Umbilical cord (tissue), 2 donors: ENCODE measurements at places on chromosomes 7 and 10. TPM values are rescaled to one million over a fixed set of nuclear protein-coding genes. Genes with fewer than 3 reads are reported as not detected.

GRCh38 chr10:3255075-3255474 is 82.5 kb upstream of the PITRM1 start:
- DNase-seq, result no peak

- DNase-seq, result peak; percentile 1
Measured at GRCh38 chr7:33286501-33286900, 157.1 kb downstream of the BBS9 start.

DNA sequence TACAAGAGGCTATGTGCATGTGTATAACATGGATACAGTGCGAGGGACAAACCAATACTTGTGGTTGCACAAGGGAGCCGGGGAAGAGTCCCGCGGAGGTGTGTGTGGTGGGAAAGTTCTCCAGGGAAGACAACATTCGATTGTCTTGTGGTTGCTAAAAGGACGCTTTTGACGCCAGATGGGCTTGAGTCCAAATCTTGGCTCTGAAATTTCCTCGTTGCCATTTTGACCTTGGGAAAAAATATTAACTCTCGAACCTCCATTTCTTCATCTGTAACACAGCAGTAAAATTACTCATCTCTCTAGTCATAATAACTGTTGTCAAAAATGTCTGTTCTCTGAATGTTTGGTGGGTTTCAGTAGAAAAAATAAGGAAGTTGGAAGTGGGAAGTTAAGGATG is 16.5 kb downstream of the PLXDC2 start:
- no peak for DNase-seq

Gene IDI2
- 1.9 TPM for total RNA-seq

Gene CEP55
- total RNA-seq, result 8.7 TPM

- DNase-seq, result no peak
Measured at GRCh38 chr7:81605493-81605892, 164.4 kb downstream of the HGF start.

Gene ACSL5
- total RNA-seq, result 3.1 TPM

GRCh38 chr10:526651-527312 is 162.7 kb downstream of the DIP2C start:
- no peak for DNase-seq

GRCh38 chr10:58348571-58349033 is 13.8 kb downstream of the UBE2D1 start:
- no peak for DNase-seq

DNA sequence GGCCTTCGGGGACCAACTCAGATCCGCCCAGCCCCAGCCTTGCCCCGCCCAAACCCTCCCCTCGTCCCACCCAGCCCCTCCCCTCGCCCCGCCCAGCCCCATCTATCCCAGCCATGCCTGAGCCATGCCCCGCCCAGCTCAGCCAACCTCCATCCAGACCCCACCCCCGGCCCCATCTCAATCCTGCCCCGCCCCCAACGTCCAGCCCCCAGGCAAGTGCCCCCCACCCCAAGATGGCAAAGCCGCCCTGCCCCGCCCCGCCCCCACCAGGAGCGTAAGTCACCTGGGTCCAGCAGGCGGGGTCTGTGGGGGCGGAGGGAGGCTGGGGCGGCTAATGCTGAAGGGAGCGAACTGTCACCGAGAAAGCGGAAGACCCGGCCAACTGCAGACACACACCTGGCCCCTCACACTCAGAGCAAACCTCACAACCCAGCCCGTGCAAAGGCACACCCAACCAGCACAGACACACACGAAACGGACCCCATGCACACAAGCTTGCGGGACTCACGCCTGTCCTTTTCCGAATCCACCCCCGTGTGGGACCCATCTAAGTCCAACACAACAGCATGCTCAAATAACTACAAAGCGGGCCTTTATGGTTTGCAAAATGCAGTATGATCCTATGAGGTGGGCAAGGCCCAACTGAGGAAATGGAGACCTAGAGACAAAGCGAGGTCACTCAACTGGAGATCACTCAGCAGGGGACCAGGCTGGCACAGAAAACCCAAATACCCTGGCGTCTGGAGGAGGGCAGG is 11.5 kb upstream of the OGA start:
- peak; percentile 55 for DNase-seq

DNA sequence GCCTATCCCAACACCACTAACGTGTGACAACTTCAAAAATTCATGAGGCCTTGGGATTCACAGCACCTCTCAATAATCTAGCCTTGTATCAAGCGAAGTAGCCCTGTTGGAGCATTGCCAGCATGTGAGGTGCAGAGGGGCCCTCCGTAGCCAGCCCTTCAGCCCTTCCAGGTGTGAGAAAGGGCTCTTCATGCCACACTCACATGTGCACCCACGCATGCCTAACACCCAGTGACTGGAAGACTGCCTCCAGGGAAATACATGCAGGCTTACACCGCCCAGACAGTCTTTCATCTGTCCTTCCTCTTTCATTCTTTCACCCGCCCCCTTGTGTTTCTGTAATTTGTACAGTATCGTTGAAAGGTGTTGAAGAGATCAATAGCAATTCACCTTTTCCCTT is 26.1 kb downstream of the LRRC4 start:
- DNase-seq, result no peak

- DNase-seq, result no peak
Measured at GRCh38 chr10:95783741-95784140, 27.8 kb downstream of the ENTPD1 start.

GRCh38 chr10:124220547-124220946 is 127.1 kb upstream of the CHST15 start:
- no peak for DNase-seq

- DNase-seq, result no peak
Measured at GRCh38 chr10:48926764-48927540, 12.7 kb downstream of the LRRC18 start.

Gene POLR2J2
- total RNA-seq, result 6.0 TPM

Gene MRC1
- total RNA-seq, result 25.3 TPM

Gene ANKRD61
- not detected for total RNA-seq

DNA sequence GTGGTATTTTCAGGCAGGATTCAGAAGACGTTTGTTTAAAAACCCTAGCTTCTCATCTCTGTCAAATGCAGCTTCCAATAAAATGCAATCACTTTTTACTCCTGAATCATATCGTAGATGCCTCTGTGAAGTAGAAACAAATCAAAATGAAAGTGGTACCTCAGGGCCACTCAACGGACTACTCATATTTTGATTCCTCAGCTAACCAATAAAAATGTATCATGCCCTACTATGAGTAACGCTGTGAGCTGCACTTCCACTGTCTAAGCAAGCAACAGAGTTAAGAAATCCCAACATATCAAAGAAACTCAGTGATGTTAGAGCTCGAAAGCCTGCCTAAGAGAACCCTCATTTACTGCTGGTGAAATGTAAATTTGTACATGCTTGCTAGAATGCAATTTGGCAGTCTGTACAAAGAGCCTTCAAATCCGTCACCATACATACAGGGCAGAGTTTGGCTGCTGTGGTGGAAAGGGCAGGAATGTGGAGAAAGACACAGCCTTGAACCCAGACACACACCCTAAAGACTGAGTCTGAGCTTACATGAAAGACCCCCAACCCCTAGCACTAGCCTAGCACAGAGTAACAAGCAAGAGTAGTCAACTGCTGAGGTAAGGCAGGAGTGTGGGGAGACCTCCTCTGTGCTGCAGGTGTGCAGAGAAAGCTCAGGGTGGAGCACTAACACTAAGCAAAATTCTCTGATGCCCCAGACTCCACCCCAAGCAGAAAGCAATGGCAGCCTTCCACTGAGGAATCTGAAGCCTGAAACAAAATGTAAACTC is 151.5 kb downstream of the ANK3 start:
- DNase-seq, result peak; percentile 50

DNA sequence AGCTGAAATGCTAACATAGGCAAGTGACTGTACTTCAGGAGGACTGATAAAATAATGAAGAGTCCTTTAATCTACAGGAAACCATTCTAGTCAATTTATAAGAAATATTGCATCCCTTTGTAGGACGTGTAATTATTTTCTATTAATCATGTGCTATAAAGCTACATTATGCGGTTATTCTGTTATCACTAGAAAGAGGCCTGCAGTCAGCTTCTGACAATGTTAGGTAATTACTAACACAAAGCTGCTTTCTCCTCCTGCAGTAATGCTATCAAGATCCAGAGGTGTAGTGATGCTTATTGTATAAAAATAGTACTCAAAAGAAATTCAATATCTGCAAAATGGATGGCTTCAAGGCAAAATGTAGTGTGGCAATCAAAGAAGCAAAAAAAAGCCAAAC is 191.1 kb downstream of the SKAP2 start:
- DNase-seq, result no peak

GRCh38 chr7:69630292-69630691 is 32.0 kb downstream of the AUTS2 start:
- DNase-seq, result no peak

DNA sequence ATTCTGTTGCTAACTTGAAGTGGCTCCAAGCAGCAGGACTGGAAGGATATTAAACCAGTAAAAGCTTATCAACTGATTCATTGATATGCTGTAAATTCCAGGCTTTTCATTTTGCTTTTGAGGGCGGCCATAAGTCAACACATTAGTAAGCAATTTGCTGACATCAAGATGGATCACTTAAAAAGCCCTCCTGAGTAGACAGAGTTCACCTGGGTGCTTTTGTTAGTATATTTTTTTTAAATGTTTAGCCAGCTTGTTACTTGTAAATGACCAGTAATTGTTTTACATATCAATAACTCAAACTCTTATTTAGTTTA is 26.5 kb downstream of the RNF32 start:
- no peak for DNase-seq

DNA sequence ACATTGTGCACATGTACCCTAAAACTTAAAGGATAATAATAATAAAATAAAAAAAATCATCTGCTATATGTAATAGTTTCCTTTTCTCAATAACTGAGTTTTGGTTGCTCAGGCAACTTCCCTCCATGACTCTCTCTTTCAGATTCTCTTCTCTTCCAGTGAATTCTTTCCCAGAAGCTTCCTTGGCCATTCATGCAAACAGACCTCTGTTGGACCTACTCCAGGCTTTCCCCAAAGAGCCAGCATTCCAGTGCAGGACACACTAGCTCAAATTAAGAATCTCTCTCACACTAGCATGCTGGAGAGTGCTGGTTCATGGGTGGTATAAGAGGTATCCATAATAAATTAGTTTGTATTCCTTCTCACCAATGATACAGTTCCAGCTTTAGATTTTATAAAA is 31.0 kb upstream of the ZEB1 start:
- DNase-seq, result no peak

Gene DOCK1
- total RNA-seq, result 56.1 TPM
